Dermis microvascular lymphatic vessel endothelial cell (primary cell): ENCODE measurements at places on chromosomes 4 and X. TPM values are rescaled to one million over a fixed set of nuclear protein-coding genes. Genes with fewer than 3 reads are reported as not detected.

DNA sequence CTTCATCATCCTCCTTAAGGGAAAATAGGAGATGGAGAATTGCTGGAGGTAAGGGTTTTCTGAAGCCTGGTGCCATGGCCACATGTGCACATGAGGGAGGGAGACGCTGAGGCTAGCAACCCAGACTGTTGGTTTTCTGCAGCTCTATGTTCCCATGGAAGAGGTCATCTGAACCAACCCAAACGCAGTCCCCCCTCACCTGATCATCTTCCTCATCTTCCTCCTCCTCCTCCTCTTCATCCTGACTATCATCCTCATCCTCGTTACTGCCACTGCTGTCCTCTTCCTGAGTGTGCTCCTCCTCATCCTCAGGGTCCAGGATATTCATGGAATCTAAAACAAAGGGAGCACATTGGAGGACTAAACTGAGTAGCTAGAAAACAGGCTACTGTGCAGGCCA, 124.6 kb downstream of the HUWE1 start:
- no peak for DNase-seq

GRCh38 chrX:129790146-129790545, 10.4 kb downstream of the SASH3 start:
- DNase-seq, result no peak

- peak; percentile 55 for DNase-seq
Measured at GRCh38 chrX:96372313-96373046, 312.2 kb upstream of the DIAPH2 start.

GRCh38 chrX:119155416-119156035, 27.9 kb upstream of the KIAA1210 start:
- DNase-seq, result no peak

- DNase-seq, result no peak
Measured at GRCh38 chrX:48938721-48939425, 18.5 kb downstream of the OTUD5 start.

GRCh38 chr4:177196615-177197014, 113.1 kb upstream of the NEIL3 start:
- no peak for DNase-seq

GRCh38 chrX:23662853-23663252, 4.4 kb upstream of the PRDX4 start:
- no peak for DNase-seq

DNA sequence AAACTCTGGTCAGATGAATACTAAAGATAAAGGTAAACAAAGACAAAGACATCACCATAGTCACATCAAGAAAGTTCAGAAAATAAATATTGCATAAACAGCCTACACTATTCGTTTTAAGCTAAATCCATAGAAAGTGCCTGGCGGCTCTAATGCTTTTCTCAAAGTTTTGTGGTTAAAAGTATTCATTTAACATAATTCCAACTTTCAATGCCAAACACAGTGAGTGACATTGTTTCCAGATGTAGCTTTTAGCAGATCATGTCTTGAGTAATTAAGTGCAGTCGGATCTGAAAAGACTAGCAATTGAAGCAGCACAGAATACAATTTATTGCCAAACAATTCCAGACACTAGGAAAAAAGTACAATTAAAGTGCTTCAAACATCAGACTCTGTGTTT, 287.1 kb upstream of the ADGRL3 start:
- no peak for DNase-seq

- no peak for DNase-seq
Measured at GRCh38 chr4:138076561-138076960, 165.6 kb downstream of the SLC7A11 start.

FGF13 gene
- 20.4 and 25.7 TPM in 2 replicates for total RNA-seq

TBC1D14 gene
- 17.1 and 20.6 TPM in 2 replicates for total RNA-seq

CSAG2 gene
- total RNA-seq, result not detected in 2 replicates

ZNF41 gene
- total RNA-seq, result 10.7 and 11.4 TPM in 2 replicates
